Fibroblast of mammary gland (primary cell): ENCODE measurements at places on chromosomes 5 and 9.
A peak's percentile ranks its signal among the peaks of the same experiment; 100 is the strongest.

DNA sequence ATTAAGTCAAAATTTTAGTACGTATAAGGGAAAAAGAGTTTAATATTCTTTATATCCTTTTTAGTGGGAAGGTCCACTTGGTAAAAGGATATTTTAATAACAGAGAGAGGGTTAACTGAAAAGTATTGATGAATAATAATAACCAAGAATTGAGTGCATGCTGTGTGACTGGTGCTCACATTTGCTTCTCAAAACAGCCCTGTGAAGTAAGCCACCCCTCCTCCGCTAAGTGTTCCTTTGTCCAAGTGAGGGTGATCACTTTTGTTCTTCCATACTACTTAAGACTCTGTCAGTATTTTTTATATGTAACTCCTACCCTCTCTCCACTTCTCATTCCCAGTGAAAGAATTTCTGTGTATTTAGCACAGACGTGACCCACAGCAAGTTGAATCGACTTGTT lies 51.5 kb downstream of the SLC44A1 start:
- DNase-seq, result peak; percentile 42

DNA sequence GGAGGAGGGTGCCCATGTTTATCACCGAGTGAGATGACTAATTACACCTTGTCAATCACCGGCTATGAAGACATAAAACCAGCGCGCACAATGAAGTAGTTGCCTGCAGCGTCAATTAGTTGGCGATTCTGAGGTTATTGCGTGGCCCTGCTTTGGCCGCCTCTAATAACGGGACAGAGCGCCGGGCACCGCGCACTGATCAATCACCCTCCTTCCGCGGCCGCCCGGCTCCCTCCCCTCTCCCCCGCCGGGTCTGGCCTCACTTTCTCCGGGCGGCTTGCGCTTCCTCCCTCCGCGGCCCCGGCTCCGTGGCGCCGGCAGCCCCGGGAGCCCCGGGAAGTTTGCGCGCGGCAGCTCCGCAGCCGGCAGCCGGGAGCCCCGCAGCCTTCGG lies 3.3 kb upstream of the LHX2 start:
- DNase-seq, result no peak

DNA sequence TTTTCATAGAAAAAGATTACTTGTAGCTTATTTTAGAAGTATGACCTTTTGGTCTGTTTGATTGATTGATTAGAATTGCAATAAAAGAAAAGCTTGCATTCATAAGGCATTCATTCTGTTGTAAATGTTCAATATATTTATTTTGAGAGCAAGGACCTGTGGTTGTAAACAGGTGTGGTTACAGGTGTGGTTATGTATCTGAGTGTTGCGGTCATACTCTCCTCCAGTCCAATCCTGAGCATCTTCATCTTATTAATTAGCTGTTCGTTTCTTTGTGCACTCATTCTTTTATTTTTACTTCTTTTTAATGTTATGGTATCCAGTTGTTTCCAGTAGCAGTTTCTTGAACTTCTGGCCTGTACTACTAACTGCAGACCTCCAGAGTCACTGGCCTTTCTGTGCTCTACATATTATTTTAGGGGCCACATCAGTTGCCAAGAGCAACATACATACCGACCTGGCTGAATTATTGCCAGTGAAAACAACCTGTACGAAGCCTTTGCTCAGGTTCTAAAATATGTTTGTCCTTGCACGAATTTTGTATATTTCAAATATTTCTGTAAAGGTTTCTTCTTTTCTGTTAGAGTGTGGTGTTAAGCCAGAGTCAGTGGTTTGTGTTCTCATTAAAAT lies 128.7 kb downstream of the CDC42SE2 start:
- DNase-seq, result no peak

- no peak for DNase-seq
Measured at GRCh38 chr9:132069046-132069898, 10.4 kb downstream of the MED27 start.

DNA sequence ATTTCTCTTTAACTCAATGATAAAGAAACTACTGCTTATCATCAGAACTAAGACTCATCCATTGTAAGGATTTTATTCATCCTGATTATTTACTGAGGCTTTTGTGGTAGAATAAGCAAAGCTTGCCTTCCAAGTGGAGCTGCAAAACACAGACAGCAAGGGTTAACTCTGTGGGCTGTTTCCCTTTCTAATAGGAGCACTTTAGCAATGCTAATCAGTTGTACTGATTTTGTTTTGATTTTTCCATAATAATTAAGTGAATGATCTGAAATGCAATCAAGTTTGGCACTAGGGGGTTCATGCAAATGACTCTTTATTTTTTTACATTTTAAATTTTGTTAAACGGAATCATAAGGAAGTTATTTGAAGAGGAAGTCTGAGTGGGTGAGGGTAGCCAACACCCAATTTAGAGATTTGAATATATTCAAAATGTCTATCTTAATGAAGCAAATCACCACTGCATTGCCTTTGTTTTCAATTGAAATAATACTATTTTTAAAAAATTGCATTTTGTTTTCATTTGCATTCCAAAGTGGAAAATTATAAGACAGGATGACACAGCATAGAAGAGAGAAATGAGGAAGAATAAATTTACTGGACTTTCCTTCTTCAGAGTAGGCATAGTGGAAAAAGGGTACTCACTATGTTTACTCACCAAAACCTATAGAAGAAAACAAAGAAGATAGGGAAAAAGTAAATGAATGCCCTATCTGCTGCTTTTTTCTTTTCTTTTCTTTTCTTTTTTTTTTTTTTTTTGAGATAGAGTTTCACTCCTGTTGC lies 36.6 kb downstream of the MEGF10 start:
- DNase-seq, result no peak

- DNase-seq, result no peak
Measured at GRCh38 chr9:87750726-87751125, 24.8 kb downstream of the CTSL start.

DNA sequence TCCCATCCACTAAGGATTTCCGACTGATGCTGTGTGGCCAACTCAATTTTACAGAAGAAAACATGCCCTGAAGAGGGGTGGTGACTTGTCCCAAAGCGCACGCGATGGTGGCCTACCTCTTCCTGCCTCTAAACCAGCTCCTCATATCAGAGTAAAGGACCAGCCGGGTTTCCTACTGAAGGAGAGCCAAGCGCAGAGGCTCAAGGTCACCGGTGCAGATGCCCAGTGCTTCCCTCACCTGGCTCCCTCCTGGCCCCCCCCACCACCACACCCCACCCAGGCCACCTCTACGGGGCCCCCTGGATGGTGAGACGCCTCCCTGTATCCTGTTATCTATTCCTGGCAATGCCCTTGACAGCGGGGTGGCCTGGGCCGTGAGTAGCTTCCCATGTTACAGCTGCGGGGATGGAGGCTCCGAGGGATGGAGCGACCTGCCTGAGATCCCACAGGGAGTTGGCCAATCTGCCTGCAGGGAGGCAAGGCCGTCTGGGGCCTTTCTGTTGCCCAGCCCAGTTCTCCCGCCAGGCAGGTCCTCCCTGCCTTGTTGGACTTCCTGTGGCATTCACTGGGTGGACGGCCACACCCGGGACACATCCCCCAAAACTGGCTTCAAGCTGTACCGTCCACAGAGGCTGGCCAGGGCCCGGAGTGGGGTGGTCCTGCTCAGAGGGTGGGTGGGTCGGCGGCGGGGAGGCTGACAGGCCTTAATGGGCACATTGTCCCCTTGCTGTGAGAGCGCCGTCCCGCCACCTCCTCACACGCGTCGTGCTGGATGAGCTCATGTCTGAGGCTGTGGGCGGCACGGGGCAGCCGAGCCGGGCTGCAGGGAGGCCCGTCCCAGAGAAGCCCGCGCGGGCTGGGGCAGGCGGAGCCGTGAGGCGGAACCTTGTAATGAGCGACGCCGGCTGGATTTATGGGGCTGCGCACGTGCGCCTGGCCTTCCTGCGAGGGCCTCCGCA lies 72.5 kb downstream of the MACROH2A1 start:
- no peak for DNase-seq

GRCh38 chr5:56307714-56308333 lies 74.7 kb upstream of the ANKRD55 start:
- no peak for DNase-seq

GRCh38 chr5:33890131-33891032 lies 1.4 kb downstream of the ADAMTS12 start:
- DNase-seq, result peak; percentile 53

DNA sequence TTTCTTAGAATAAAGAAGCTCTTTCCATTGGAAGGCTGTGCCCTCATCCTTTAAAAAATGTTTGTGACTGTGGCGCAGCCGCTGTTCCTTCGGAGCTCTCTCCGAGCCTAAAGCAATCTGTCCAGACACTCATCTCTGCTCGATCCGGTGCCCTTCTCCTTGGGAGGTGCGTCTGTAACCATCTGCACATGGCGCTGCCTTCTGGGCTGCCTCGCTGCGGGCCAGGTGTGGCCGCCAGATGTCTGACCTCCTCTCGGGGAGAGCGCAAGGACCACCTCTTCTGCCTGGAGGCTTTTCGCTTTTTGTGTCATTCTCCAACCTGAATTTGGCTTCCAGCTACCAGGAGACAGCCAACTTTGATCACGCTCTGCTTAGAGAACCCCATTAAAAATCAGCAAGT lies 153.4 kb upstream of the PTCH1 start:
- no peak for DNase-seq

GRCh38 chr5:3303777-3304176 lies 291.9 kb upstream of the IRX1 start:
- DNase-seq, result no peak

GRCh38 chr9:96655198-96655851 lies at the start of gene PRXL2C:
Gene PRXL2C (minus strand): TSS chr9:96655317. CDS start chr9:96655281, 36 bp downstream.
- peak; percentile 61 for DNase-seq

DNA sequence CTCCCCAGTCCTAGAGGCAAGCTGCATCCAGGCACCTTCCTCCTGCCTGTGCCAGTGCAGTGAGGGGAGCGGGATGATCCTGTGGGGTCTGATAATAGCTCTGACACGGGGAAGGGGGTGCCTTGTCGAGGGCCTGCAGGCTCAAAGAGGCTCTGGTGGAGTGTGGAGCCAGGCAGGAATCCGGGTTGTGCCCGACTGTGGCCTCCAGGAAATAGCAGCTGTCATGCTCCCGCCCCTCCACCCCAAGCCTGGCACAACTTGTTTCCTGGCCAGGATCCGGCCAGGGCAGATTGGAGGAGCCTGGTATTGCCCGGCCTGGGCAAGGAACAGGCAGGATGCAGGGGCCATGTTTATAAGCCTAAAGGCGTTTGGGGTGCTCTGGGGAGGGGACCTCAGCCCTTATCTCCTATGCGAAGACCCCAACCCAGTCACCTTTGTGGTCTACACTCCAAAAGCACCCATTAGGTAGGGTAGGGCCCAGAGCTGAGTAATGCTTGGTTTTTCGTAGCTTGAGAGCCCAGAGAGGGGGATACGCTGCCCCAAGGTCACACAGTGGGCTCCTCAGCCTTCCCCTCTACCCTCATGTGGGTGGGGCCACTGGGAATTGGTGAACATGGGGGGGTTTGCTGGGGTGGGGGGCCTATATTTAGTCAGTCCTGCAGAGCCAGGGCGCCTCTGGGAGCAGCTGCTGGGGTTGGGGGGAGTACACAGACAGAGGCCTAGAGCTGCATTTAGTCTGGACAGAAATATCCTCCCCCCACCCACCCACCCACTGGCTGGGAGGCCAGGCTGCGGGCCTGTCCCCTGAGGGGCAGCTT lies 12.2 kb downstream of the CXXC5 start:
- DNase-seq, result peak; percentile 32

GRCh38 chr5:126597156-126597555 lies 2.1 kb upstream of the ALDH7A1 start:
- DNase-seq, result peak; percentile 92

- no peak for DNase-seq
Measured at GRCh38 chr5:175595905-175596304, 62.0 kb upstream of the HRH2 start.

- no peak for DNase-seq
Measured at GRCh38 chr5:52791366-52791765, 3.6 kb downstream of the ITGA1 start.

DNA sequence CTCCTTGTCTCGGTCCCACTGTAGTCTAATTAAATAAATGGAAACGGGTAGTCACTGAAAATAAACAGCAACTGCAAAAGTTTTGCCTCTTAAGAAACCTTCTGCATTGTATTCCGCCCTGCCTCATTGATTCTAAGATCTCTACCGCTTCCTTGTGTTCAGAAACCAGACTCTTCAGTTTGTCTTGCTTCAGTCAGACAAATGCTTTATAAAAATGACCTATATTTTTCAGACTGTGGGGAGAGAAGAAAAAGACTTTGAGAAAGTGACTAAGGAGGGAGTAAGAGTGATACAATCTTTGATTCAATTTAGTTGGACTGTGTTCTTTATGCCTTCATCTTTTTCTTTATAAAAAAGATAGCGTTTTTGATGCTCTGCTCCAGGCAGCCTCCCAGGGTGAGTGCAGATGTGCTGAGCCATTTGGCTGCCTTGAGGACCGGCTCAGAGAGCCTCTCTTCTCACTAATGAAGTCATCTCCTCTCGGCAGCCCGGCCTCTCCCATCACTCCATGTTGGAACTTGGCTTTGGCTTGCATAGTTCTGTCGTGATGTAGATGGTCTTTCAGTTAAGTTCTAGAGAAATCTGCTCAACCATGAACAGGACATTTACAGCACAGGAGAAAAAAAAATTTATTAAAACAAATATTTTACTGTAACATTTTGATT lies 4.0 kb upstream of the VCAN start:
- DNase-seq, result peak; percentile 76

DNA sequence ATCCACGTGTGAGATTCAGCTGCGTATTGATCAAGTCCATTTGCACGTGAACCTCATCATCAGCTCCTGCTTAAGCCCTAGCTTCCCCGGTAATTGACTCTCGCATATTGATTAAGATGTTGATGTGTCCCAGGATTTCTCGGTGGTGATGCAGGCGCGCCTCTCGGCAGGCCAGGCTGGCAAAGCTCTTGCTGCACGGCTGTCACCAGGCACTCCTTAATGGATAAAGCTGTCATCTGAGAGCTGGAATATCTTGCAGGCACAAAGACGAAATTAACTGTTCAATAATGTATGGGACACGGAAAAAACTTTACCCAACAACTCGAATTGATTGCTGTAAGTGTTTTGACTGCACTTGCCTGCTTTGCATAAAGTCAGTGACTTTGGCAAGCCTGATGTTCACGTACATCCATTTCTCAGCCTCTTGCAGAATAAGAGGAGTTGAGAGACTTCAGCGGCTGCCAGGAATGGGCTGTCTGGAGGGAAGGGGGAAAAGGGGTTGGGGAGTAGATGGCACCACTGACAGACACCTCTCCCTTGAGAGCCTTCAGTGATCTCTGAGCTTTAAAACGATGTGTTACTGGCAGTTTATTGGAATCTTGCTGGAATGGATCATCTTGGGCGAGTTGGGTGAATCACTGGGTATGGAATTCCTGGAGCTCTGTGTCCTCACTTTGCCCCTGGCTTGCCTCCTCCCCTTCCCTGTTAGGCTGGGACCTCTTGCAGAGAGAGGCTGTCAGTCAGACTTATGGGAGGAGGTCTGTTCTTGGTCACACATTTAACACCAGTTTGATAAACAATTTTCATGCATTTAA lies 650.3 kb downstream of the CCDC171 start:
- DNase-seq, result peak; percentile 95
